PC-3 (cell line): ENCODE measurements at places on chromosomes 7 and 10. TPM values are rescaled to one million over a fixed set of nuclear protein-coding genes. Genes with fewer than 3 reads are reported as not detected.

Gene CFAP70
- total RNA-seq: 0.73 and 0.92 TPM in 2 replicates

GRCh38 chr10:93701866-93702209 lies 554 bp downstream of the FRA10AC1 start:
- H3K4me1 ChIP-seq: peaks cover 6% of the 10 kb centered on the region; the same call in 1 of the 2 replicates
- peak overlapping the region; percentile 10; the same call in 1 of the 2 replicates for H3K27ac ChIP-seq
- no peaks in the 10 kb centered on the region for H3K36me3 ChIP-seq

- H3K27ac ChIP-seq: no peak overlapping the region
- no peaks in the 10 kb centered on the region for H3K36me3 ChIP-seq
- no peak overlapping the region for H3K4me3 ChIP-seq
- H3K4me1 ChIP-seq: no peaks in the 10 kb centered on the region
- peaks cover 22% of the 10 kb centered on the region for H3K27me3 ChIP-seq
- no peak for DNase-seq
Measured at GRCh38 chr7:45187946-45188411, 30.4 kb downstream of the RAMP3 start.

- H3K27me3 ChIP-seq: no peaks in the 10 kb centered on the region
- peak overlapping the region; percentile 71 for H3K27ac ChIP-seq
- peak; percentile 54 for DNase-seq
Measured at GRCh38 chr7:108000875-108001763, 1.8 kb downstream of the LAMB1 start.

- no peak for DNase-seq
- H3K27me3 ChIP-seq: no peaks in the 10 kb centered on the region
- no peak overlapping the region for H3K4me3 ChIP-seq
- H3K36me3 ChIP-seq: no peaks in the 10 kb centered on the region
Measured at GRCh38 chr10:132708936-132709335, 77.0 kb downstream of the NKX6-2 start.

DNA sequence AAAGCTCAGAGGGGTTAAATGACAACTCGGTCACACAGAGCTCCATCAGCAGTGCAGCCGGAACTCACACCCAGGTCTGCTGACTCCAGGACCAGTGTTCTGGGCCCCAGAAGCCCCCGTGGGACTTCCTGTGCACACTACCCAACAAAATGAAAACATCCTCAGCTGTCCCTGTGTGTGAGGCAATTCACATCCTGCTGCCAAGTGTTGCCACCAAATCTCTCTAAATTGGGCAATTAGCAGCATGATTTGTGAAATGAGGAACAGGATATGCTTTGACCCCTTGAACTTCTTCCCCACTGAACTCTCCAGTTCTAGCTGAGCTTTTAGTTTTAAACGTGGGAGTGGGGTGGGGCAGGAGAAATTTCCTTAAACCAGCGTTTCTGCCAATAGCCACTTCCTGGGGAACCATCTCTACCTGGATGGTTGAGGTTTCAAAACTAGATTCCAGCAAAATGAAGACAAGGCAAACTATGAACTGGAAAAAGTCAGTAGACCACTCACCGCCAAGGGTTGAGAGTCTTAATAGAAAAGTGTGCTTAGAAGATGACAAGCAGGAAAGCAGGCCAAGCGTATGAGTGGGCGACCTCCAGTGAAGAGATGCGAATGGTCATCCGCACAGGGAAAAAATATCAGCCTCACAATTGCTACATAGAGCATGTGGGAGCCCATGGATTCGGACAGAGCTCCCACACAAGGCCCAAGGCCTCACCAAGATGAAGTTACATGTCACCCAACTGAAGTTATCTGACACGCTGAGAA lies 51.9 kb upstream of the CHST15 start:
- no peaks in the 10 kb centered on the region for H3K27me3 ChIP-seq
- H3K4me3 ChIP-seq: no peak overlapping the region
- H3K27ac ChIP-seq: no peak overlapping the region
- H3K4me1 ChIP-seq: no peaks in the 10 kb centered on the region
- DNase-seq: no peak

GRCh38 chr7:82131215-82131614 lies 312.4 kb downstream of the CACNA2D1 start:
- H3K27me3 ChIP-seq: 0 out of 2 replicates have a peak, but pooled peaks cover 3% of the 10 kb centered on the region
- H3K27ac ChIP-seq: no peak overlapping the region
- no peak overlapping the region for H3K4me3 ChIP-seq
- H3K4me1 ChIP-seq: peaks cover 7% of the 10 kb centered on the region; the same call in 1 of the 2 replicates
- no peaks in the 10 kb centered on the region for H3K36me3 ChIP-seq
- DNase-seq: peak; percentile 42

Gene SUGCT
- total RNA-seq: 1.7 and 2.9 TPM in 2 replicates

DNA sequence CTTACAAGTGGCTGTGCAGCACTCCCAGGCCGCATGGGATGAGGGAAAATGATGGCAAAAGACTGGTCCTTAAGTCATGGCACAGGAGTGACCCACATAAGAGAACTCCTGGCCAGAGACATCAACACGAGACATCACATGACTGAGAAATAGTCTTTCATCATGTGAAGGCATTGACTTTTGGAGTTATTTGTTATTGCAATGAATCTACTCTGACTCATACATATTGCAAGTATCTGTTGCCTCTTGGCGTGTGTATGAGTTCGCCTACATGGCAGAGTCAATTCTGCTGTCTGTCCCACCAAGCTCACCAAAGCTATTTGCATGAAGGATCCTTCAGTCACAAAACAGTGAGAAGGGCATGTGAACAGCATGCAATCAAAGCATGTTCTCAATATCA lies 59.7 kb upstream of the HABP2 start:
- H3K27ac ChIP-seq: peak overlapping the region; percentile 66
- H3K36me3 ChIP-seq: no peaks in the 10 kb centered on the region
- no peaks in the 10 kb centered on the region for H3K27me3 ChIP-seq
- H3K4me1 ChIP-seq: peaks cover 20% of the 10 kb centered on the region

GRCh38 chr10:46079831-46080585 lies 33.9 kb upstream of the MSMB start:
- H3K36me3 ChIP-seq: no peaks in the 10 kb centered on the region
- no peak for DNase-seq
- H3K4me1 ChIP-seq: no peaks in the 10 kb centered on the region
- H3K27ac ChIP-seq: no peak overlapping the region

Gene WIPF3
- total RNA-seq: 3.3 and 3.4 TPM in 2 replicates

GRCh38 chr10:1137499-1138163 lies 81.4 kb downstream of the WDR37 start:
- H3K4me3 ChIP-seq: no peak overlapping the region
- no peaks in the 10 kb centered on the region for H3K36me3 ChIP-seq
- no peaks in the 10 kb centered on the region for H3K4me1 ChIP-seq
- no peak for DNase-seq
- peaks cover 16% of the 10 kb centered on the region; the same call in 1 of the 2 replicates for H3K27me3 ChIP-seq
